ENCODE measurements at places on chromosomes 11 and 22.

GRCh38 chr11:102204174-102204573 lies 93.9 kb downstream of the YAP1 start:
- DNase-seq, result no peak

GRCh38 chr22:34427436-34427835 lies 507.2 kb upstream of the LARGE1 start:
- no peak for DNase-seq

DNA sequence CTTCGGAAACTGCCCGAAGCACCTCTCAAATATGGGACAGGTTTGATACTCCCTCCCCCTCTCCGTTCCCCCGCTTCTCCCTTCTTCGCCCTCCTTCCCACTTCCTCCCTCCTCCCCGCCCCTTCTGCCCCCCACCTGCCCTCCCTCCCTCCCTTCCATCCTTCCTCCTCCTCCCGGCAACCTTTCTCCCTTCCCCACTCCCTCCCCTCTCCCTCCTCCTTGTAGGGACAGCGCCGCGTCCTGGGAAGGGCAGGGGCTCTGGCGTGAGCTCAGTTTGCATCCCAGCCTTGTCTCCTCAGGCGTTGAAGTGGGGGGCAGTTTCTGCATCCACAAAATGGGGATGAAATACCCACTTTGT lies 6.1 kb upstream of the NFAM1 start:
- DNase-seq, result no peak

GRCh38 chr11:14593671-14594070 lies 49.9 kb upstream of the PDE3B start:
- no peak for DNase-seq

DNA sequence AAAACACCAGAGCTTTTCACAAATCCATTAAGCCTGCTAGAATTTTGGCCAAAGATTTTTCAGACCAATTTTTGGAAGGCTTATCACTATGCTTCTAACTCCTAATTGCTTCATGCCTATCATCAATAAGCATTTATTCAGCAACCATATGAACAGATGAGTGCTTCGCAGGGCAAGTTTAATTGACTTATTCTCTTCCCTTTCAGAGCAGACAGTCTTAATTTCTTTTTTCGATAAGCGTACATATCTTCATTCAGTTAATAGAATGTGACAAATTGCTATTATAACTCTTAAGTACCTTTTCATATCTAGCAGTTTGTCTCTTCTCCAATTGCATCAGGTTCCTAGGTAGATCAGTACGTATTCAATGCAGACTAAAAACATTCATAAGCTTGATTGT lies 298.4 kb upstream of the ANO5 start:
- no peak for DNase-seq

DNA sequence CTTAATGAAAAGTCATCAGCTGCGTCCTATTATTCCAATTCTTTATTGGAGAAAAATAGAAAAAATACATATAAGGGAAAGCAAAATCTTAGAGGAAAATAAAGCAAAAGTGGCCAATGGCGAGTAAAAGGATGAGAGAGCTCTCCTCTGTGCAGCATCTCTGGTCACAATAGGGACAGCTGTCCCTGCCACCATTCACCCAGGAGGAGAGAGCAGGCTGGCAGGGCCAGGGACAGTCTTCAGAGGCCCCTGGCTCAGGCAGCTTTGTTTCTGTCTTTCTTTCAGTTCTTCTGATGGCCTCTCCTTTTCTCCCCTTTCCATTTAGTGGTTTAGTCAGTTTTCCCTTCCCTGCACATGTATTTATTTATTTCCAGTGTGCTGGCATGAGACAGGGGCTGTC lies 941.3 kb downstream of the NTM start:
- DNase-seq, result no peak
